Calu3 (cell line): ENCODE measurements at places on chromosomes 2 and 18.

GRCh38 chr2:180572346-180572745 lies 408.1 kb upstream of the UBE2E3 start:
- no peak for DNase-seq

- DNase-seq, result no peak
These were observed 50.7 kb downstream of the SIGLEC15 start for GRCh38 chr18:45876161-45876560.

- peak; percentile 35 for DNase-seq
These were observed 7.7 kb downstream of the IGFBP5 start for GRCh38 chr2:216687646-216688045.

- DNase-seq, result no peak
These were observed 18.2 kb upstream of the CALCRL start for GRCh38 chr2:187466129-187466792.

- no peak for DNase-seq
These were observed 42.3 kb downstream of the FSIP2 start for GRCh38 chr2:185780890-185781289.

- no peak for DNase-seq
These were observed 117.8 kb downstream of the ACKR3 start for GRCh38 chr2:236687296-236687965.

DNA sequence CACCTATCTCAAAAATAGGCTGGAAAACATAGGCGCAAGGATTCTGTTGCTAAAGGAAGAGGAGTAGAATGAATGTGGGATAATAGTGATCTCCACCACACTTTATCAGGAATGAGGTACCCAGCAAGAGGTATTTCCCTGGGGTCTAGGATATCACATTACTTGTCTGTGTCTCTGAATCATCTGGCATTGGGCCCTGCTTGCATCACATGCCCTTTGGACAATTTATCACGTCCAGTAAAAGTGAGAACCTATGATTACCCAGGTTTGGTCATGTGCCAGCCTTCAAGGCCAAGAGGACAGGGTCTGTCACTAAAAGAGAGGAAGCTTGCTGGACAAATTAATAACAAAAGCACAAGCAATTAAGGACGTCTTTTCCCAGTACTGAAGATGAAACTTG lies 11.4 kb upstream of the TRAPPC8 start:
- peak; percentile 47 for DNase-seq

DNA sequence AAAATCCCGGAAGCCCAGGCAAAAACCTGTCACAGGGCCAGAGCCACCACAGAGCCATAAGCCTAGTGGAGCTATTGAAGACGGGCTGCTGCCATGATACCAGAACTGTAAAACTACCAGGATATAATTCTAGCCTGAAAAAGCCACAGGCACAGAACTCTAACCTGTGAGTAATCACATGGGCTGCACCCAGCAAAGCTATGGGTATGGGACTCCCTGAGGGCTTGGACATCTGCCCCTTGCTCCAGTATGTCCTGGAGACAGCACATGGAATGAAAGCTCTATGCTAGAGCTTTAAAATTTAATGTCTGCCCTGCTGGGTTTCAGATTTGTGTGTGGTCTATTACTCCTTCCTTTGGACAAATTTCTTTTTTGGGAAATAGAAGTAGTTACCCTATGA lies 2183.6 kb upstream of the CELF4 start:
- no peak for DNase-seq

DNA sequence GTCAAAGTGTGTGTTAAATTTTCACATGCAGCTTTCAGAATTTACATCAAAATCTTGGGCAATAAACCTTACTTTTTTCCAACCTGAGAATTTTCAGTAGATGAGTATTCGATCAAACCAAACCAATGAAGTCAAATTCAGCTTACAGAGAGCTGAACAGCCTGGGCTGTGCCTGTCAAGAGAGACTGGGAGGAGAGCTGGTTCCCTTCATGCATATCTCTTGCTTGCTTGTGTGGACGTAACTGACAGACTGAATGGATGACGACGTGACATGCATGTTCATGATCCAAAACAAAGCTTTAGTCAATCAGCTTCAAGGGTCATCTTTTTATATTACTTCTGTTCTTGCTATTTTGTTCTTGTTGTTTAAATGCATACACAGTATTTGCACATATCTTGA lies 145.2 kb downstream of the GALNT3 start:
- DNase-seq, result no peak

DNA sequence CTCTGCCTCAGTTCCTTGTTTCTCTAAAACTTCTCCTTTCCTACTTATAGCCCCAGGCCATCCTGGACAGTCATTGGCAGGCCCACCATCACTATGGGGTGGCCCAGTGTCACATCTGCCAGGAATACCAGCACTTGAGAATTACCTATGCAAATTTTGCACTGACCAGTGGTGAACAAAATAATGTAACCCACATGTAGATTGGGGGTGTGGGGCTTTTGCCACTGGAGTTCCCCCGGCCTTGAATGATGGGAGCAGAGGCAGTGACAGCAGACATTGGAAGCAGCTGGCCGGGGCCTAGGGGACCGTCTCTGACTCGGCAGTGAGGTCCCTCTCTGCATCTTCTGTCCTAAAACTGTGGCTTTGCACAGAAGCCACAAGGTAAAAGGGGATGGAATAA lies 24.9 kb upstream of the DNMT3A start:
- no peak for DNase-seq

GRCh38 chr2:45255563-45255962 lies 246.3 kb upstream of the SIX2 start:
- no peak for DNase-seq

- no peak for DNase-seq
These were observed 27.1 kb downstream of the COL5A2 start for GRCh38 chr2:189152483-189152882.

- peak; percentile 65 for DNase-seq
These were observed 178.6 kb downstream of the ZBTB7C start for GRCh38 chr18:48230467-48231113.

GRCh38 chr2:146385031-146385430 lies 1459.8 kb upstream of the ACVR2A start:
- DNase-seq, result no peak

DNA sequence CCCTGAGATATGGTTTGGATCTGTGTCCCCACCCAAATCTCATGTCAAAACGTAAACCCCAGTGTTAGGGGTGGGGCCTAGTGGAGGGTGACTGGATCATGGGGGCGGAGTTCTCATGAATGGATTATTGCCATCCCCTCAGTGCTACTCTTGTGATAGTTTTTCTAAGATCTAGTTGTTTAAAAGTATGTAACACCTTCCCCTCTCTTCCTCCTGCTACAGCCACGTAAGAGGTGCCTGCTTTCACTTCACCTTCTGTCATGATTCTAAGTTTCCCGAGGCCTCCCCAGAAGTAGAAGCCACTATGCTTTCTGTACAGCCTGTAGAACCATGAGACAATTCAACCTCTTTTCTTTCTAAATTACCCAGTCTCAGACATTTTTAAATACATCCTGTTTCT lies 16.9 kb downstream of the PUM2 start:
- no peak for DNase-seq

- DNase-seq, result no peak
These were observed 45.6 kb upstream of the SLC1A4 start for GRCh38 chr2:64943387-64944150.

DNA sequence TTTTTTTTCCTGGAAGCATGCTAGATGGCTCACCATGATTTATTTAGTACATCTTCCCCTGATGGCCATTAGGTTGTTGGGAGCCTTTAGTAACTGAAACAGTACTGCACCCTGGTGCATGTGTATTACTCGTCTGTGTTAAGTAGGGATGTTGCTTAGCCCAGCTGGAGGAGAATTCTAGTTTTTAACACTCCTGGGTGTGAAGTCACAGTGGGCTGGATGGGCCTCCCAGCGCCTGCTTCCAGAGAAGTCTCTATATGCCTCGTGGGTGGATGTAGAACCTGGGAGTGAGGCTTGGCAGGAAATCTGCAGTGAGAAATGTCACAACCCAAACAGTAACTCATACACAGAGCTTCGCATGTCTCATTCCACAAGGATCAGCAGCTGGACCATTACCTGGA lies 28.9 kb upstream of the NT5DC4 start:
- no peak for DNase-seq

DNA sequence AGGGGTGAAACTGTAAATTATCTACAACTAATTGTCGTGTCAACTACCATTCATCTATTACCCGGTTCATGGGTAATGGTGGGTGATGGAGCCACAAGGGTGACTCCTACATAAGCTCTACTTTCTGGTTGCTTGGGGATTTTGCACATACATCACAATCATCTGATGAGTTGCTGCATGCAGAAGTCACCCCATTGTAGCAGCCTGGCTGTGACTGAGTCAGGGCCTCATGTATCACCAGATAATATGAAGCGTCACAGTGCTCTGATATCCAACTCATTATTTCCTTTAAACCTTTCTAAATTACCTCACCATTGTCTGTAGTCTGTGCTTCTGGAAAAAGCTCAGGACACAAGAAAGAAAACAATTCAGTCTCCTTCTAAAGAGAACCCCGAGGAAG lies 32.4 kb upstream of the GORASP2 start:
- DNase-seq, result no peak

GRCh38 chr2:128455721-128456050 lies 137.0 kb upstream of the HS6ST1 start:
- DNase-seq, result no peak

GRCh38 chr2:160912276-160912675 lies 248.0 kb upstream of the TANK start:
- DNase-seq, result no peak

- no peak for DNase-seq
These were observed 26.7 kb downstream of the COPS9 start for GRCh38 chr2:240109386-240109785.

DNA sequence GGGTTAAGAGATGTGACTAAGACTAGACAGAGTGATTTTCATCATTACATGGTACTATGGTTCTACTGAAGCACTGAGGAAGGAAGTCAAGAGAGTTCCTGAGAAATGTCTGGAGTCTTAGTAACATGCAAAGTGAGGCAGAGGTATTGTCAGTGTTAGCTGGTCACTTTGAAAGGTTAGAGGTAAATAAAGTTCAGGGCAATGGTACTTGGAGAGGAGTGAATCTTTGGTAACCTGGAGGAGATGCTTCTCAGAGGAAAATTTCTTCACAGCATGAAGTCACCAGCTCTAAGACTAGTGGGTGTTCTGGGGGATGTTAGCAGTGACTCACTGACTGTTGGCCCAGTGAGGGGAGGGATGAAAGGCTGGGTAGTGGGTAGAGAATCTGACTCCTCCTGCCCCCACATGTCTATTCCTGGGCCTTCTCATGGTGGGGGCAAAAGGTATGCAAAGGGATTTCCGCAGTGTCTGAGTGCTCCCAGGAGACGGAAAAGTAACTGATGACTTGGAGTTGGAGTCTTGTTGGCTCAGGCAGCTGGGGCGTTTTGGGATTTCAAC lies 23.3 kb upstream of the IL1RN start:
- DNase-seq, result no peak

DNA sequence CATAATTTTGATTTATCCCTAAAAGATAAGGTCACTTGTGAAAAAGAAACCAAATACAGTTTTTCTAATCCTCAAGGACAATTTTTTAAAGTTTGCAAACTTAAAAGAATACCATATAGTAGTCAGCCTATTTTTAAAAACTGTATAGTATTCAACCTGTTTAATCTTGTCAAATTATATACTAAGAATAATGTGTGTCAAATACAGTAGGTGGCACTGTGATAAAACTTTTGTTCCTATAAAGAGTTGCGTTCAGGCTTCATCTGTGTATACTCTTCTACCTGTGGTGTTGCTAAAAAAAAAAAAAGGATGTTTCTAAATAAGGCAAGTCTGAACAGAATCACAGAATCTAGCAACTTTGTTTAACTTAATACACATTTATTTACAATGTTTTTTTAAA lies 68.6 kb downstream of the CCDC138 start:
- no peak for DNase-seq

- DNase-seq, result no peak
These were observed 92.0 kb downstream of the RTTN start for GRCh38 chr18:70113511-70113910.

DNA sequence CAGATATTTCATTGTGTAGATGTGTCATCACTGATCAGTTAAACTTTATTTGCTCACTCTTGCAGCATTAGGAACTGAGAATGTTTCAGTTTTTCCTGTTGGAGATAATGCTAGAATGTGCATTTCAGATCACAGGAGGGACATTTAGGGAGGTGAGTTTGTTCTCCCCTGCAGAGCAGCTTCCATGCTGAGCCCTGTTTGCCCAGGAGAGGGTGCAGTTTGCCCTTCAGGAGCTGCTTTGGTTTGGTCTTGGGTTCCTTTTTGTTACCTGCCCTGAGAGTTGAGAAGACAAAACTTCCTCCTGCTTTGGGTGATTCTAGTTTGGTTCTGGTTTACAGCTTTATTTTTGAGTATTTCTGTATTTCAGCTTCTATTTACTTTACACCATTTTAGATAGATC lies 49.9 kb downstream of the DGKD start:
- peak; percentile 63 for DNase-seq

GRCh38 chr2:54641988-54642387 lies 81.5 kb upstream of the EML6 start:
- no peak for DNase-seq

- DNase-seq, result no peak
These were observed 611.6 kb upstream of the VRK2 start for GRCh38 chr2:57434972-57435371.

DNA sequence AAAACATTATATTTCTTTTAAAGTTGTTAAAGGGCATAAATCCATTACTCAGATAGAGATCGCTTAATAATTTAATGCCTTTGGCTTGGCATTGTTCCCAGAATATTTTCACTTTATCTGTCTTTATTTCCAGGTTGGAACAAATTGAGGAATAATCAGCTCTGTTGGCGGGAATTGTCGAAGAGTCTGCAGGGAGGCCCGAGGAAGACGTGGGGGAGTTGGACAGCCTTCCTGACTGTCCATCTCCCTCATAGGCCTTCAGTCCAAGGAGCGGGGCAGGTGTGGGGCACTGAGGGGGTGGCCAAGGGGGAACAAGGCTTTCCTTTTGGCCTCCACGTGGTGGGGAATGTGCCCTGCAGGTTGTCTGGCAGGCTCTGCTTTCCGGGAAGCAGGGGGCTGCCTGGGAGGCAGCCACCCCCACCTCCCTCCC lies 179.6 kb downstream of the ZBTB7C start:
- no peak for DNase-seq

DNA sequence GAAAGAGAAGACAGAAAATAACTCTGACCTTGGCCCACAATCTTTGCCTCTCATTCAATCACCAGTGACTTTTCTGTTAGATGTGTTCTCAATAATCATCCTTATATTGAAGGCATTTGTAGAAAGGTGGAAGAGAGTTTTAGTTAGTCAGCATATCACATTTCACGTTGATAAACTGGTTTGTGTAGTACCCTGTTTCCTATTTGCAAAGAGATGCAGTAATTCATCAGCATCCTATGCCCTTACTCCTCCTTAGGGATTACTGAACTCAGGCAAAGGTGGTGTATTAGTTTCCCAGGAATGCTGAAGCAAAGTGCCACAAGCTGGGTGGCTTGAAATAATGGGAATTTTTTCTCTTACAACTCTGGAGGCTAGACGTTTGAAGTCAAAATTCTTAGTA lies 145.0 kb downstream of the SPP2 start:
- no peak for DNase-seq
